ENCODE measurements at places on chromosomes 13 and 19.

GRCh38 chr13:65642996-65643395 is 1587.1 kb downstream of the PCDH9 start:
- DNase-seq, result no peak

DNA sequence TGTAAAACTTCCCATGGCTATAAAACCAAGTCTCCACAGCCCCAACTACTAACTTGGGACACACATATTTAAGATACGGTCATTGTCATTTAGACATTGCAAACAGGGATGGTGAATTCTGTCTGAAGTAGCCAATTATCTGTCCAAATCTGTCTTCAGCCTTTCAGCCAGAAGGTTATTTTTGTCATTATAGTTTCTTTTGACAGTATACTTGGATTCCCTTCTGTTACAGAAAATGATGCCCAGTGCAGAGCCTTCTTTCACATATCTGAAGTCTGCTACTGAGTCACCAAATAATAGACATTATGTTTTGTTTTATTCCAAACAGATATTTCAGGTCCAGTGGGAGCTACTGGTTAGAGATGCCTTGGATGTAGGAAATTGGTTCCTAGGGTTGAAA is 452.4 kb upstream of the HTR2A start:
- DNase-seq, result no peak

DNA sequence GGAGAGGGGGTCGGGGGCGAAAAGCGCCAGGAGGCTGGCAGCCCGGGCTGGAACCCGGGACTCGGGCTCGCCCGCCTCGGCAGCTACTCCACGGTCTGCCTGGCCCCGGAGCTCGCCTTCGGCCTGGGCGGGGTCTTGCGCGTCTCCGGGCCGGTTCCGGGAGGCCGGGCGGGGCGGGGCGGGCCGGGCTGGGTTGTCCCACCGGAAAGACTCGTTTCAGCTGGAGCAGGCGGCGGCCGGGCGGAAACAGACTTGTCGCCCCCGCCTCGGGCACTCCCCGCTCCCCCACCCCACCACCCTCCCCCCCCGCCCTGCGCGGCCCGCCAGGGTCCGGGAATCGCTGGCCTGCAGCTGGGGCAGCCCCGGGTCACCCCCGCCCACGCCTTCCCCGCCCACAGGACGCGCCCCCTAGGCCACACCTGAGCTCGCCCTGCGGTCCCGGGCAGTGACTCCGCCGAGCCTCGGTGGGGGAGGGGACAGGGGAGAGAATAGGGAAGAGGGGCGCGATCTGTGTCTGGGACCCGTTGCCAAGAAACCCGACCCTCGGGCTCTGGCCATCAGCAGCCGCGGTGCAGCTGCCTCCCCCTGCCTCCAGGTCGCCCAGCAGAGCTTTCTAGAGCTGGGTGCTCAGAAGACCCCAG is 109.4 kb downstream of the KCTD15 start:
- peak; percentile 83 for DNase-seq

- no peak for DNase-seq
Observed at GRCh38 chr19:55189403-55189835, 9.3 kb upstream of the SYT5 start.

- DNase-seq, result no peak
Observed at GRCh38 chr19:13010038-13010991, 15.0 kb downstream of the NFIX start.

GRCh38 chr13:60370343-60370742 is 26.7 kb upstream of the TDRD3 start:
- no peak for DNase-seq

Data from iPS-NIHi11 (cell line).